ENCODE measurements at places on chromosomes 12 and 14. TPM values are rescaled to one million over a fixed set of nuclear protein-coding genes. Genes with fewer than 3 reads are reported as not detected.
A peak's percentile ranks its signal among the peaks of the same experiment; 100 is the strongest.

GRCh38 chr12:13680916-13681315 is 300.5 kb downstream of the GRIN2B start:
- DNase-seq = no peak

DNA sequence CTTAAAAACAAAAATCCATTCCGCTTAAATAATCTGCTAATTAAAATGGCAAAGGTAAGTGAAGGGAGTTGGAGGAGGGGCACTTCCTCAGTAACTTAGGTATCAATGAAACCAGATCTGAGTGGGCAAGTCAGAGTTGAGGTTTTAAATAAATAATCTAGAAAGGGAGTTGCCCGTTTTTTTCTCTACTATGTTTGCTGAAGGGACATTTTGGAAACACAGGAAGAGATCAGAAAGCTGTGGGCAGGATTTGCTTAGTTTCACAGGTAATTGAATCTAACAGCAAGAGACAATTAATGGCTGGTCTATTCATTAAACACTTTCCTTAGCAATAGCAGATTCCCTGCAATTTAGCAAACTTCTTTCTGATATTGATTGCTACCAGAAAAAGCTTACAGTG is 186.0 kb upstream of the ABCD2 start:
- DNase-seq = no peak

- no peak for DNase-seq
Observed at GRCh38 chr14:50363714-50364111, 33.0 kb downstream of the CDKL1 start.

DNA sequence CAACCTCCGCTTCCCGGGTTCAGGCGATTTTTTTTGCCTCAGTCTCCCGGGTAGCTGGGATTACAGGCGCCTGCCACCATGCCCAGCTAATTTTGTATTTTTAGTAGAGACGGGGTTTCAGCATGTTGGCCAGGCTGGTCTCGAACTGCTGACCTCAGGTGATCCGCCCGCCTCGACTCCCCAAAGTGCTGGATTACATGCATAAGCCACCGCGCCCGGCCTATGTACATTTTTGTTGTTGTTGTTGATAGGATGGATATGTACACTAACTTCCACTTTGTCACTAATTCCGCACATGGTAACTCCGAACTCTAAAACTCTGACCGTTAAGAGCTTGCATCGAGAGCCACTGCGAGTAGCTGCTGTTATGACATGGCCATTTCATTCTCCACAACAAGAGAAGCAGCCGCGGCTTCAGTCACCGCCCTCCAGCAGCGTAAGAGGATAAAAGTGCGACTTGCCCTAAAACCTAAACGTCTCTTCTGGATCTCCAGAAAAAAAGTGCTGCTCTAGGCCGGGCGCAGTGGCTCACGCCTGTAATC is 742 bp upstream of the MARS1 start:
- DNase-seq = no peak

GRCh38 chr12:76762601-76762980 is 1.3 kb upstream of the ZDHHC17 start:
- no peak for DNase-seq

GRCh38 chr14:68677476-68677875 is 115.4 kb downstream of the ZFP36L1 start:
- no peak for DNase-seq

GRCh38 chr14:104601786-104602185 is 2.8 kb downstream of the TMEM179 start:
- DNase-seq = no peak

GRCh38 chr14:23302290-23303225 is at the start of gene PPP1R3E:
Gene PPP1R3E, minus strand, starts transcription at chr14:23302859. Its CDS starts 283 bp downstream, at chr14:23302576.
- DNase-seq = peak; percentile 62

DNA sequence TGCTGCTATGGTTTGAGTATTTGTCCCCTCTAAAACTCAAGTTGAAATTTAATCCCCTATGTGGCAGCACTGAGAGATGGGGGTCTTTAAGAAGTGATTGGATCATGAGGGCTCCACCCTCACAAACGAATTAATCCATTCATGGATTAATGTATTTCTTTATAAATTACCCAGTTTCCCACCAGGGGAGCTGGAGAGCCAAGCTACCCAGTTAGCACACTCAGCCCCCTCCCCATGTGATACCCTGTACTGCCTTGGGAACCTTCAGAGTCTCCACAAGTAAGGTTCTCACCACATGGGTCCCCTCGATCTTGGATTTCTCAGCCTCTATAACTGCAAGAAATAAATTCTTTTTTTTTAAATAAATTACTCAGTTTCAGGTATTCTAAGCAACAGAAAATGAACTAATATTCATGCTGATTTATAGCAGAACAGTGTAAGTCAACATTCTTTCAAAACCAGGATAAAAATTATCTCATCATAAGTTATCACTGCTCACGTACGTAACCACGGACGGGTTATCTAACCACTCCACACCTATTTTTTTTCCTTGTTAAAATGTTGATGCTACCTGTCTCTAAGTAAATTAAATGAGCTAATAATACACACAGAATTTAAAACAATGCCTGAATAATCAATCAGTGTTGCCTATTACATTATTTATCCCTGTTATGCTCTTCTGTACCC is 3.6 kb downstream of the NAP1L1 start:
- DNase-seq = peak; percentile 13

DNA sequence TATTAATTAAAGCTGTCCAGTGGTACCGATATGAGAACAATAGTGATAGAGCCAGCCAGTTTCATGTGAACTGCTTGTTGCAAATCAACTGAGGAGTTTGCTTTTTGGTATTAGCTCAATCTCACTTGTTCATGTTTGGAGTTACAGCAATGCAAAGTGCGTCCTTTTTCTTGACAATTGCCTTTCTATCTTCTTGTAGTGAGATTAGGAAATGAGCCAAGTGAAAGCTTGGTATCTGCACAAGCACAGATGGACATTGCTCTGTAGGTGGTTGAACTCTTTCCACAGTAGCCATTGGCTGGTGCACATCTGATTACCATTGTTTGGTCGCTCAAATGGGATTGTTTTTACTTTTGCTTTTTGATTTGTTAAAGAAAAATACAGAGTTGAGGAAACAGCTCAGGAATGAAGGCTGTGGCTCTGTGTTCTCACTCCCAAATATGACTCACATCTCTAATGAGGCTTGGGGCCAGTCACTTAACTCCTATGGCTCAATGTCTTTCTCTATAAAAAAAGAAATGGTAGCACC is 241.4 kb downstream of the BMP4 start:
- DNase-seq = peak; percentile 45

DNA sequence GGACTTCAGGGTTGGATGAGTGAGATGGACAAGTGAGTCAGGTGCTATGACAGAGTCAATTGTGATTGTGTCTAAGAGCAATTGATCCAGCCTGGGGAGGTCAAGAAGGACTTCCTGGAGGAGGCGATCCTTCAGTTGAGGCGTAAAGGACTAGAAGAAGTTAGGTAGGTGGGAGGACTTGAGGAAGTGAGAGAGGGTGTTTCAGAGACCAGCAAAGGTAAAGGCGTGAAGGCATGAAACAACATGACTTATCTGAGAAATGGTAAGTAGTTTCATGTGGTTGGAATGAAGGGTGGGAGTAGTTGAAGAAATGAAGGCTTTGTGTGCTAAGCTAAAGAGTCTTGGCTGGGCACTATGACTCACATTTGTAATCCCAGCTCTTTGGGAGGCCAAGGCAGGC is 48.9 kb upstream of the PPP1CC start:
- DNase-seq = no peak

DNA sequence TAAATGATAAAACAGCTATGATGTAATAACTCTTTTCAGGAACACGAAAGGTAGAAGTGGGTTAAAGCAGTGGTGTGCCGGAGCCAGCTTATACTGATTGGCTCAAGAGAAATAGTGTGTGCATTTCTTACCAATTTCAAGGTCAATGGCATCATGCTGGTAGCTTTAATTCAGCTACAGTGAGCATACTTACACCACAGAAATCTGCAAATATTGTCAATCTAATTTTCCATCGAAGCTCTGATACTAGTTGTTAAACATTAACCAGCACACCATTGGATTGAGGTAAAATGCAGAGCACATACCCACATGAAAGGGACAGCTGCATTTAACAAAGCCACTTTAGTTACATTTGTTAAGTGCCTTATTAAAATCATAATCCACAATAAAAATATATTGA is 225.7 kb downstream of the KCNC2 start:
- no peak for DNase-seq

GRCh38 chr12:109540526-109541412 is 32.5 kb downstream of the MMAB start:
- no peak for DNase-seq

- DNase-seq = peak; percentile 67
Observed at GRCh38 chr12:12338527-12339168, 11.4 kb downstream of the MANSC1 start.

GRCh38 chr12:1435044-1435443 is 159.3 kb downstream of the FBXL14 start:
- DNase-seq = no peak

DNA sequence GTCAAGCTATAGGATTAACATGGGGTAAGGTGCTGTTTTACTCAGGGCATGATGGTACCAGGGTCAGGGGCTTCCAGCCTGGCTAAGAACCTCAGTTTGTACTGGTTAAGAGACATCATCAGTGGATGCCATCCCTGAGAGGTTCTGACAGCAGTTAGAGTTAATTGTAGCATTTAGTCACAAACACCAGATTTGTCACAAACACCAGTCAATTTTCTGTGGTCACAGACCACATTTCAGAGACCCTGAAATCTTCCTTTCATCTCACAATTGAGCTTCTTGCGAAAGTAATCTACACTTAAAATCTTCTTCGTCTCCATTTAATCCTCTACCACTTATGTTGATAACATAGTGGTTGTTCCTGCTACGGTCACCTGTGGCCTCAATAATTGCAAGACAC is 143.0 kb upstream of the EGLN3 start:
- no peak for DNase-seq

DNA sequence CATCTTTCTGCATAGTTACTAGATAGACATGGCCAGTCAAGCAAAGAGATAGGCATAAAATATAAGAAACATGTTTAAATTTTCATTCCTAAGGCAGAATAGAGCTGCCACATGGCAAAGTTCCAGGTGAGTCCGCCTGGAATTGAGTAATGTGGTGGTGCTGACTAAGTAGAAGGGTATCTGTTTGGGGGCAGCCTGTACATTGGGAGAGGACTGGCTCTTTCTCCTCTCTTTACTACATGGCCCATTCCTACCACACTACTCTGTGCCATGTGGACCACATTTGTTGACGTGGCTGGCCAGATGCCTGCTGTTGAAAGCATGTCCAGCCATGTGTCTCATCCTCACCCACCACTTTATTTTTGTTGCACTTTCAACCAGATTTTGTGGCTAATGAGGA is 354.0 kb downstream of the ETNK1 start:
- peak; percentile 22 for DNase-seq

DNA sequence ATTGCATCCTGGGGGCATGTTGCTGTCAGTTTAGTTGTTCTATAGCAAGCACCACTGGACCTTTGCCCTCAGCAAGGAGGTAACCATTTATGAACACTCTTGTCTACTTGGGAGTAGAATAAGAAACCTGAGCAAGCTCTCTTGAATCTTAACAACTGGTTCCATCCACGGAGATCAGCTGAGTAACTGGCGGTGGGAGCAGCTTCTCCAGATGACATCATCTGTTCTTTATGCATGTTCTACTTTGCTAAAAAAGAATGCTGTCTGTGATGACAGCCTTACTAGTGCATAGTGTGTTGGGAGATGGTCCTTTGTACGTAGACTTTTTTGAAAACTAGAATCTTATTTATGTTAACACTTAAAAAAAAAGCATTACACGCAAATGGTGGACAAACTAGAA is 17.7 kb downstream of the SLC4A8 start:
- no peak for DNase-seq

- DNase-seq = peak; percentile 57
Observed at GRCh38 chr12:83841620-83842019, 1071.0 kb downstream of the SLC6A15 start.

DNA sequence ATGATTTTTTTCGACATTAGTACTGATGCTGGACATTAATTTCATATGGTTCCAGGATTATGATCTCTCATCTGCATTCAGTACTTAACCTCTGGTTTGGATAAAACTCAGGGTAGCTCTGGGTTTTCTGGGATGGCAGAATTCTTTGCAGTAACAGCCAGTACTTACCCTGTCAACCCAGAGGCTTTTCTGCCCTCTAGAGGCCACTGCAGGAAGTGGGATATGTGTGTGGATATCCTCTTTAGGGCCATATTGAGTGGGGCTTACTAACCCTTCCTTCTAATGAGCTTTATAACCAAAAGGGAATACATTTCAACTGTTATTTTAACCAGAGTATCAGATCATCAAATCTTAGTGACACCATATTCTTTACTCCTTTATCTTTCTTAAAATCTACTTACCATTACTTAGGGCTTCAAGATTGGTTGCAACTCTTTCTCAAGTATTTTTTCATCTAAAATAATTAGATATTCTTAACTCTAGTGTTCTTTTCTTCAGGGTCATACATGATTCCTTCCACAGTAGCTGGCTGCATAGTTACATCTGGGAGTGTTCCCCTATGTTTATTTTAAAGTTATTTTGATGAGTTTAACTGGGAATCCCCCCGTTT is 488.0 kb upstream of the STXBP6 start:
- peak; percentile 29 for DNase-seq

DNA sequence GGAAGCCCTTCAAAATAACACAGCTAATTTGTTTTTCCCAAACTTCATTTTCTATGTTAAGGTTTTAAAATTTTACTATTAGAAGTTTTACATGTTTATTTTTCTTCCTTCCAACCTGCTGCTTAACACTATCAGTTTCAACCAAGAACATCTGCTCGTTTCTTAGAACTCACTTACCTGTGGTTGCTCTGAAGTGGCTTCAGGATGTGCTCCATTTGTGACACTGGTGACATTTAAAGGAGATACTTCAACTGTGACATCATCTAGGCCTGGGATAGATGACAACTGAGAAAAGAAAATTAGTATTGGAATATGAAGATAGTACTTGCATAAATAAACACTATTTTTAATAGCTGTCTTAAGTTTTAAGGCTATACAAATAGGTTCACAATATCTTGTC is 17.9 kb downstream of the WASHC3 start:
- no peak for DNase-seq

DNA sequence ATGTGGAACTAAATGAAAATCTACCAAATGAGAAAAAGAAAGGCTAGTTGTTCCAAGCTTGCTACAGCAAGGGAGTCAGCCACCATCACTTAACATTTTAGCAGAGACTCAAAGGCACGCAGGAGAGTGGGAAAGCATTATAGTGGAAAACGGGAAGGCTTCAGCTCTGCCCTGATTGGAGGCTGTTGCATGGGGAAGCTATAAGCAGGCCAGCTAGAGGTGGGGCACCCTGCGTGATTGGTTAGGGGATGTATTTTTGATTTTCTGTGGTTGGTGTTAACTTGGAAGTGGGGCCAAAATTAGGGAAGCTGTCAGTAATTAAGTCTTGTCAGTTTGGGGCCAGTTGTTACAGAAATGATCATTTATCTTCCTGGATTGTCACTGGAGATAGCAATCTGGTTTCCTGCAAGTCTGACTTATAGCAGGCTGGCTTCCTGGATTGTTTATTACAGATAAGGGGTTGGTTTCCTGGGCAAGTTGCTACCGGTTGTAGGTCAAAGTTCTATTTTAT is 93.9 kb downstream of the FAR2 start:
- no peak for DNase-seq

Gene FAIM2
- total RNA-seq = not detected

Gene NRXN3
- total RNA-seq = 1.7 TPM

Gene SMCO2
- total RNA-seq = 1.7 TPM

Gene AMDHD1
- total RNA-seq = 1.5 TPM

Gene TGFB3
- 10.2 TPM for total RNA-seq
